ENCODE measurements at places on chromosomes 2 and 18. TPM values are rescaled to one million over a fixed set of nuclear protein-coding genes. Genes with fewer than 3 reads are reported as not detected.

Gene FZD7
- total RNA-seq: 32.1 TPM

Gene GMCL1
- total RNA-seq: 3.1 TPM

Gene G6PC2
- total RNA-seq: not detected

Gene WDR7
- 15.5 TPM for total RNA-seq

Gene COLEC11
- total RNA-seq: 0.22 TPM

Gene ALPI
- total RNA-seq: not detected

Gene TMEM214
- total RNA-seq: 49.2 TPM

Gene CCDC141
- 5.9 TPM for total RNA-seq

Gene TSN
- 38.0 TPM for total RNA-seq

Gene VSNL1
- total RNA-seq: not detected

GRCh38 chr2:215487002-215487372, 51.1 kb upstream of the FN1 start:
- no peak overlapping the region for H3K4me3 ChIP-seq
- DNase-seq: no peak
- no peaks in the 10 kb centered on the region for H3K4me1 ChIP-seq
- H3K27me3 ChIP-seq: no peaks in the 10 kb centered on the region

DNA sequence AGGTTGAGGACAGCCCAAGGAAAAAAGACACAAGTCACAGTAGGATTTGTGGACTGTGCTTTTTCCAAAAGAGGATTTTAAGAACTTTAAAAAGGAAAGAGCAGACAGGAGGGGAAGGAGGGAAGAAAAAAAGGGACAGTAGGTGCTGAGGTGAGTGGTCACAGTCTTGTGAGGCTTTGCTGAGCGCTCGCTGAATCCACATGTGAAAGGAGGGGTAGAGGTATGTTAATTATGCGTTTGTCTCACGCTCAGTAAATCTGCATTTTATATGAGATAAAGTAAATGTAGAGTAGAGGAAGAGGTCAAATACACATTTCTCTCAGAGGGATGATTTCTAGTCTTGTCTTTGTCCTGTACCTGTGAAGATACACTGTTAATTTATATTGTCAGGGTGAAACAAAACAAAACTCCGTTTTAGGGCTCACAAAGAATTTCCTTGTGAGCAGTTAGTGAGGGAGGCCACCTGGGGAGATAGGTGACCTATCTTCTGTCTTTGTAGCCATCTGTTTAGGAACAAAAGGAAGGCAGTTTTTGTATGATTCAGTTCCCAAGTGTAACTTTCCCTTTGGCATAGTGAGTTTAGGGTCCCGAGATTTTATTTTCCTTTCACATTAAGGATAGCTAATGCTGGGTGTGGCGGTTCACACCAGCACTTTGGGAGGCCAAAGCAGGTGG, 25.3 kb downstream of the GNAL start:
- no peaks in the 10 kb centered on the region for H3K36me3 ChIP-seq
- peaks cover 8% of the 10 kb centered on the region for H3K27me3 ChIP-seq
- DNase-seq: no peak
- no peaks in the 10 kb centered on the region for H3K4me1 ChIP-seq
- no peak overlapping the region for H3K4me3 ChIP-seq
- no peak overlapping the region for H3K27ac ChIP-seq

- H3K4me1 ChIP-seq: no peaks in the 10 kb centered on the region
Measured at GRCh38 chr2:177489719-177490301, 97.2 kb downstream of the AGPS start.

DNA sequence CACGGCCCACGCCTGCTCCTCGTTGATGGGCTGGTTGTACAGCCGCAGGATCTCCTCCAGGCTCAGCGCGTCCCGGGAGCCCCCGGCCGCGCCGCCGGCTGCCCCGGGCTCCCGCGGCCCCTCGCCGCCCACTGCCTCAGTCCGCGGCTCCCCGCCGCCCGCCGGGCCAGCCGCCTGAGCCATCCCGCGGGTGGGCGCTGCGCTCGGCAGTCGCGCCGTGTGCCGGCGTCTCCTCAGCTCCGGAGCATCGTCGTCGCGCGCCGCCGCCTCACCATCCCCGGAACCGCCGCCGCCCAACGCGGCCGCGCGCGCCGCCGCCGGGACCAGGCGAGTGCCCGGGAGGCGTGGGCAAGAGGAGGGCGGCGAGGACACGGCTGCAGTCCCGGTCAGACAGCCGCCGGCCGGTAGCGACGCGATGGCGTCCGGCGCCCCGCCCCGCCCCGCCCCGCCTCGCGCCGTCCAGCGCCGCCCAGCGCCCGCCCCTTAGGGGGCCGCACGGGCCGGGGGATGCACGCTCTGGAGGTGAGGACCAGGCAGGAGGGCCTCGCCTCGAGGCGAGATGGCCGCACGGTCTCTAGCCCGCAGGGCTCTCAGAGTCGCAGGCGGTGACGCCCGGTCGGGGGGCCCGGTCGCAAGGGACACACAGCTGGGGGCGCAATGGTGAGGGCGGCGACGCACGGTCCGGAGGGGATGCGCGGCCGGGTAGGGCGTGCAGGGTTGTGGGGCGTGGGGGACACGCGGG, at the start of gene SPIRE1:
Gene SPIRE1 (minus strand): TSS at position 424 of the 742 bp plus-strand sequence. CDS start 241 bp downstream, at position 183.
- peak; percentile 86 for DNase-seq
- H3K4me1 ChIP-seq: peaks cover 15% of the 10 kb centered on the region
- H3K4me3 ChIP-seq: peak within 1 kb of the TSS; percentile 93
- no peaks in the 10 kb centered on the region for H3K36me3 ChIP-seq
- H3K27me3 ChIP-seq: no peaks in the 10 kb centered on the region

GRCh38 chr2:10360850-10361588, 58.3 kb downstream of the HPCAL1 start:
- no peaks in the 10 kb centered on the region for H3K27me3 ChIP-seq
- no peak overlapping the region for H3K4me3 ChIP-seq
- H3K4me1 ChIP-seq: no peaks in the 10 kb centered on the region
- no peak overlapping the region for H3K27ac ChIP-seq
- no peaks in the 10 kb centered on the region for H3K36me3 ChIP-seq
- DNase-seq: no peak

- H3K36me3 ChIP-seq: no peaks in the 10 kb centered on the region
- H3K4me1 ChIP-seq: no peaks in the 10 kb centered on the region
- H3K27me3 ChIP-seq: no peaks in the 10 kb centered on the region
- no peak for DNase-seq
- no peak overlapping the region for H3K27ac ChIP-seq
- no peak overlapping the region for H3K4me3 ChIP-seq
Measured at GRCh38 chr18:6613581-6613980, 115.9 kb upstream of the ARHGAP28 start.

- no peaks in the 10 kb centered on the region for H3K36me3 ChIP-seq
- DNase-seq: no peak
- no peak overlapping the region for H3K4me3 ChIP-seq
- no peaks in the 10 kb centered on the region for H3K27me3 ChIP-seq
- H3K27ac ChIP-seq: no peak overlapping the region
Measured at GRCh38 chr18:74063023-74063422, 84.6 kb downstream of the FBXO15 start.

DNA sequence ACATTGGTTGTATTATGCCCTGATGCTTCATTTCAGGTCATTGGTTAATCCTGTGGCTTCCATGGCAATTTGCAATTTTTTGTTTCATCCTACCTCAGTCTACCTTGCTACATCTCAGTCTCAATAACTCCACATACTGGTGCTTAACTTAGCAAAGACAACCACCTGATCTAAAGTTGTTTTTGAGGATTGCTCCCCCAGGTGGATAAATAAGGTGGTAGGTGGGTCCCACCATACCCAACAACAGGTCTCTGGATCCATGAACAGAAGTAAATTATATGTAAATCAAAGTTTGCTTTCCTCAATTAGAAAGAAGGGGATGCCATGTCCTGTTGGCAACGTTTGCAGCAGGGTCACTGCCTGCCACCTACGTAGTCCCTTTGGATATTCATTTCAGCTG, 7.0 kb downstream of the XIRP2 start:
- H3K36me3 ChIP-seq: no peaks in the 10 kb centered on the region
- no peak for DNase-seq
- no peak overlapping the region for H3K4me3 ChIP-seq
- H3K27ac ChIP-seq: no peak overlapping the region

DNA sequence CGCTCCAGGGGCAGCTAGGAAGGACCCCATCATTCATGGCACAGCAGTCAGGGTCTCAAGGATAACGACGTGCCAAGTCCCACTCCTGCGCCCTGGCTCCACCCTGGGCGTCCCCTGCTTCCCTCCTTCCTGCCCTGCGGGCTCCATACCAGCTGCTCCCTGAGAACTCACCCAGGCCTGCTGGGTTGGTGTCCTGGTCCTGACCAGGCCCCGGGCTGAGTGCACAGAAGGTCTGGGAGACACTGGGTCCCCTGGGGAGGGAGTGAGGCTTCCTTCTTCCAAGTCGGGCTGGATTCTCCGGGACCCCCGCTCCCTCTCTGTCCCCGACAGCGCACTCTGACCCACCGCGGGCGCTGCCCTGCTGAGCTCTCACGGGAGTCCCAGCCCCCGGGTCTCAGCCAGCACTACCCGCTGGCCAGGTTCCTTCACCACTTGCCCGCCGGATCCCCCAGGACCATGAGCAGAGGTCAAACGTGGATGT, 160.2 kb downstream of the PXDN start:
- no peaks in the 10 kb centered on the region for H3K36me3 ChIP-seq
- H3K4me3 ChIP-seq: no peak overlapping the region
- H3K27ac ChIP-seq: no peak overlapping the region
- DNase-seq: no peak

- no peak overlapping the region for H3K4me3 ChIP-seq
- no peaks in the 10 kb centered on the region for H3K36me3 ChIP-seq
- no peak overlapping the region for H3K27ac ChIP-seq
Measured at GRCh38 chr18:45462179-45462578, 153.1 kb upstream of the SLC14A2 start.

DNA sequence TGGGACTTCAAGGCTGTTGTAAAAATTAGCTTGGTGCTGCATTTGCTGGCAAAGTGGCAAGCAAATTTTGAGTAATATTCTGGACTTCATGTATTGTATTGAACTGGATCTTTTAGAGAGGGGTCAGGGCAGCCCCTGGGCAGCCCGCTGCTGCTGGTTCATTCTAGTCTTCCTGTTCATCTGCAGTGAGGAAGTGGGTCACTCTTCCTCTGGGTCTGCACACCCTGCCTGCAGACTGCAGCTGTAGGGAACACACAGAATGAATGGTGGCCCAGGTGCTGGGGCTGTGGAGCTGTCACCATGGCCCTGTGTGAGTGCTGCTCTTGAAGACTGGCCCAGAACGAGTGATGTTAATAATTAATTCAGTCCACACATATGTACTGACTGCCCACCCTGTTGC, 9.4 kb downstream of the SH3RF3 start:
- no peak overlapping the region for H3K4me3 ChIP-seq
- DNase-seq: no peak
- no peaks in the 10 kb centered on the region for H3K27me3 ChIP-seq
- H3K36me3 ChIP-seq: no peaks in the 10 kb centered on the region
- H3K27ac ChIP-seq: no peak overlapping the region

GRCh38 chr2:108820482-108820881, 33.9 kb downstream of the CCDC138 start:
- no peak overlapping the region for H3K27ac ChIP-seq
- H3K4me1 ChIP-seq: no peaks in the 10 kb centered on the region
- no peak overlapping the region for H3K4me3 ChIP-seq
- DNase-seq: no peak
- H3K36me3 ChIP-seq: no peaks in the 10 kb centered on the region

DNA sequence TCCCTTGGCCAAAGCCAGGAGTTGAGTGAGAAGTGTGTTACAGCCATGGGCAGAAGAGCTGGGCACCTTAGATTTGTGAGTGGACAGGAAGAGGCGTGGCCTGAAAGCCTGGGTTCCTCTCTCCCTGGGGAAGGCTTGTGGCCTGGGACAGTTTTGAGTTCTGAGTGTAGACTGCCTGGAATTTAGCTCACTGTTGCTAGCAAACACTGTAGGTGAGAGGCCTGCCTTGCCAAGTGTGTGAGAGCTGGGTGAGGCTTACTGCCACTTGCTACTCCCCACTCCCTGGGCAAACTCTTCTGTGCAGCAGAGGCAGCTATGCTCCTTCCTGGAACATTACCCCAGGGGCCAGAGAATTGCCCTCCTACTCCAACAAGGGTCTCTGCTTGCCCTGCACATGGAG, 150.0 kb upstream of the GALNT5 start:
- no peaks in the 10 kb centered on the region for H3K27me3 ChIP-seq
- no peaks in the 10 kb centered on the region for H3K4me1 ChIP-seq
- no peak overlapping the region for H3K4me3 ChIP-seq

GRCh38 chr2:68316111-68316510, 3.6 kb downstream of the CNRIP1 start:
- no peak overlapping the region for H3K27ac ChIP-seq
- no peaks in the 10 kb centered on the region for H3K27me3 ChIP-seq
- H3K4me3 ChIP-seq: no peak overlapping the region
- peaks cover 14% of the 10 kb centered on the region for H3K4me1 ChIP-seq
- DNase-seq: no peak

- H3K36me3 ChIP-seq: no peaks in the 10 kb centered on the region
- DNase-seq: no peak
- no peak overlapping the region for H3K4me3 ChIP-seq
- H3K4me1 ChIP-seq: no peaks in the 10 kb centered on the region
Measured at GRCh38 chr18:36532394-36532793, 234.9 kb downstream of the FHOD3 start.

DNA sequence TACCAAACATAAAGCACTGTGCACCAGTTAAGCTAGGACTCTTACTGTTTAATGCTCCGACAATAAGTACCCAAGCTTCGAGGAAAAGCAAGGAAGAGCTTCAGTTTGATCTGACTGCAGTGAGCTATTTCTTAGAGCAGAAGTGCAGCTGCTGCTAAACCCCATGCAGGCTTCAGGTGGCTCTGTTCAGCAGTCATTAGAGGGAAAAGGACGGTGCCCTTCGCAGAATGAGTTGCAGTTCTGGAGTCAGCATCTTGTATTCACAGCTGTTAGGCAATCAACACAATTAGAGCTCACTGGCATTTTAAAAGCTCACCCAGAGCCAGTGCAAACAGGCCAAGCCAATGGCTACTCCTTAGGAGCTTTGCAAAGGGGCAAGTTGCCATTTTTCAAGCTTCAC, 1.5 kb upstream of the CERKL start:
- H3K36me3 ChIP-seq: no peaks in the 10 kb centered on the region
- H3K27ac ChIP-seq: no peak overlapping the region
- H3K27me3 ChIP-seq: peaks cover 8% of the 10 kb centered on the region
- H3K4me1 ChIP-seq: no peaks in the 10 kb centered on the region
- H3K4me3 ChIP-seq: no peak overlapping the region

- no peaks in the 10 kb centered on the region for H3K27me3 ChIP-seq
- no peak overlapping the region for H3K4me3 ChIP-seq
- H3K36me3 ChIP-seq: peaks cover 40% of the 10 kb centered on the region
- H3K4me1 ChIP-seq: peaks cover 41% of the 10 kb centered on the region
- H3K27ac ChIP-seq: no peak overlapping the region
- DNase-seq: no peak
Measured at GRCh38 chr2:219173176-219173575, 3.3 kb upstream of the SLC23A3 start.

GRCh38 chr2:203656522-203657287, 49.7 kb upstream of the CD28 start:
- H3K27ac ChIP-seq: no peak overlapping the region
- no peaks in the 10 kb centered on the region for H3K36me3 ChIP-seq
- H3K4me3 ChIP-seq: no peak overlapping the region
- peaks cover 10% of the 10 kb centered on the region for H3K4me1 ChIP-seq

DNA sequence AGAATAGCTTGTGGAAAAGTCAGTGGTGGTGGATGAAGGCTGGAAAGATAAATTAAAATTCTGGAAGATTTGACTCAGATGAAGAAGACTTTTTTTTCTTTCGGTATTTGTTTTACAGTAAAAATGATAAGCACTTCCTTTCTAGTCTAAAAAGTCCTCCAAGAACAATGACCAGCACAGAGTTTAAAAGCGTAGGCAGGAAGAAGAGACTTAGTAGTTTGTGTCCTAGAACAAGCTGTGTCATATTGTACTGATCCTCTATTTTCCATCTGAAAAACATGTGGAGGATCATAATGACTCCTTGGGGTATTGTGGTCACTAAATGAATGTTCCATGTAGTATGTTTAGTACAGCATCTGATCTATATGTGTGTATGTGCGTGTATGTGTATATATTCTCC, 132.4 kb upstream of the FSHR start:
- no peaks in the 10 kb centered on the region for H3K4me1 ChIP-seq
- H3K36me3 ChIP-seq: no peaks in the 10 kb centered on the region
- DNase-seq: no peak
- no peak overlapping the region for H3K27ac ChIP-seq
